ENCODE measurements at places on chromosomes 6 and 20. TPM values are rescaled to one million over a fixed set of nuclear protein-coding genes. Genes with fewer than 3 reads are reported as not detected.

- DNase-seq = no peak
These were observed 141.3 kb downstream of the ADGRB3 start for GRCh38 chr6:68776354-68776753.

CPXM1 gene
- total RNA-seq = 30.5 TPM

- DNase-seq = peak; percentile 48
These were observed at the start of gene KCNB1 for GRCh38 chr20:49482621-49483017. TSS of gene KCNB1 (minus strand) at chr20:49482668. CDS start at chr20:49482480, 188 bp downstream.

DNA sequence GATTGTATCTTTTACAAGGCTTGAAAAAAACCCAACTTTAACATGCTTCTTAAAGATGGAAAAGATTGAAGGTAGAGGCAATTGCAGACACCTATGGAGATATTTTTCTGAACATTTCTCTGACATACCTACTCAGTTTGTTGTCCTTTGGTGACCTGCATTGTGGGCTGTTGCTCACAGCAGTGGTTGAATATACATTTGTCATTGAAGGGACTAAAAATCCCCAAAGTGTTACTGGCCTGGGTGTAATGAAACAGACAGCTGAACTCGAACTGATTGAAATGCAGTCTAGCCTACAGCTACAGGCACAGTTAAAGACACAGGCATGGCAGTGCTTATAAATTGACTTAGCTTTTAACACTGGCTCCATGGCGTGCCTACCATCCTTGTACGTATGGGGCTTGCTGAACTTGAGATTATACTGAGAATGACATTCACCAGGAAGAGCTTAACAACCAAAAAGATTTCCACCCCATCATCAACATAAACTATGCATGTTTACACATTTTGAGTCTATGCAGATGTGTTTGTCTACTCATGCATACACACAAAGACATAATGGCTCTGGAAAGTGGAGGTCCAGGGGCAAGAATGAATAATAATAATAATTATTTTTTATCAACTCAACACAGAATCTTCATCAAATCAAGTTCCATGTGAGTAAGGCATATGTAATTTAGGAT, 83.2 kb upstream of the NOX3 start:
- DNase-seq = no peak

CGA gene
- 32.0 TPM for total RNA-seq

DNA sequence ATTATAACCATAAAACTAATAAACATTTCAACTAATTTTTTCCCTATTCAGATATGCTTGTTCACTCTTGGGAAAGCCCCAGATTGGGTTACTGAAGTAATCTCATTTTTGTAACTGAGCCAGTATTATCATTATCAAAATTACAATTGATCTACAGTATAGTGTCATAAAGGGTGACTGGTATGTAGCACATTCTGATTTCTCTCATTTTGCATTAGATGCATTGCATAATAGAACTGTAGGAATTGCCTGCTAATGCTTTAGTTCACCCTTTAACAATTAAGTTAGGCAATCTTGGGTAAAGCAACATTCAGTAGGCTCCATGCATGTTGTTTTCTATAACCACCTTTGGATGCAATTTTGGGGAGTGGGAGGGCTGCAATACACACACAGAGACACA, 150.8 kb upstream of the FLRT3 start:
- DNase-seq = no peak

DNA sequence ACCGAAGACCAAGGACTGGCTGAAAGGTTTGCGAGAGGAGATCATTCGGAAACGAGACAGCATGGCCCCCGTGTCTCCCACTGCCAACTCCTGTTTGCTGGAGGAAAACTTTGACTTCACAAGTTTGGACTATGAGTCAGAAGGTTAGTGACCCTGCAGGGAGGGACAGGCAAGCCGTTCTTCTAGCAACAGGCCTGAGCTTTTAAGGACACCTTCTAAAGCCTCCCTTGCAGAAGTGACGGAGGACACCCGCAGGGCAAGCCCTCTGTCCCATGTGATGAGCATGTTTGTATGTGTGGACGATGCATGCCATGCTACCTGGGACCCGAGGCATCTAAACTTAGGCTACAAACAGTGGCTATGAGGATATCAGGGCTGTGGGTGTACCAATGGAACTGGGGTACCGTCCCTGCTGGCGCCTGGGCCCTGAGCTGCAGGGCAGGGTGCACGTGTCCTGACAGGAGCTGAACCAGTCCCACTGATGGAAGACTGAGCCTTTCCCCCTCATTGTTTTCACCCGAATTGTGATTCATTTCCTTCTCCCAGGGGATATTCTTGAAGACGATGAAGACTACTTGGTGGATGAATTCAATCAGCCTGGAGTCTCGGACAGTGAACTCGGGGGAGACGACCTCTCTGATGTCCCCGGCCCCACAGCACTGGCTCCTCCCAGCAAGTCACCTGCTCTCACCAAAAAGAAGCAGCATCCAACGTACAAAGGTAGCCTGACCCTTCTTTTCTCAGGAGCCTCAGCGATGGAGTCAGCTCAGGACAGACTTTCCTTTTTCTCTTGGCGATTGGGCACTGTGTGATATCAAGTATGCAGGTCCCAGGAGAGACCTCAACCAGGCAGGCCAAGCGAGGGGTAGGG, 84.4 kb downstream of the SERAC1 start:
- DNase-seq = no peak
